Spleen (tissue), 13 donors: ENCODE measurements at places on chromosomes 12 and 14. TPM values are rescaled to one million over a fixed set of nuclear protein-coding genes. Genes with fewer than 3 reads are reported as not detected.

Gene ASIC1
- 1.1 TPM for total RNA-seq

Gene BLTP3B
- 36.3 TPM for total RNA-seq

GRCh38 chr14:101194373-101195308, 291.1 kb upstream of the RTL1 start:
- H3K27me3 ChIP-seq = no peaks in the 10 kb centered on the region
- H3K4me3 ChIP-seq = no peak overlapping the region
- H3K36me3 ChIP-seq = no peaks in the 10 kb centered on the region
- H3K27ac ChIP-seq = no peak overlapping the region
- peak; percentile 67 for DNase-seq

DNA sequence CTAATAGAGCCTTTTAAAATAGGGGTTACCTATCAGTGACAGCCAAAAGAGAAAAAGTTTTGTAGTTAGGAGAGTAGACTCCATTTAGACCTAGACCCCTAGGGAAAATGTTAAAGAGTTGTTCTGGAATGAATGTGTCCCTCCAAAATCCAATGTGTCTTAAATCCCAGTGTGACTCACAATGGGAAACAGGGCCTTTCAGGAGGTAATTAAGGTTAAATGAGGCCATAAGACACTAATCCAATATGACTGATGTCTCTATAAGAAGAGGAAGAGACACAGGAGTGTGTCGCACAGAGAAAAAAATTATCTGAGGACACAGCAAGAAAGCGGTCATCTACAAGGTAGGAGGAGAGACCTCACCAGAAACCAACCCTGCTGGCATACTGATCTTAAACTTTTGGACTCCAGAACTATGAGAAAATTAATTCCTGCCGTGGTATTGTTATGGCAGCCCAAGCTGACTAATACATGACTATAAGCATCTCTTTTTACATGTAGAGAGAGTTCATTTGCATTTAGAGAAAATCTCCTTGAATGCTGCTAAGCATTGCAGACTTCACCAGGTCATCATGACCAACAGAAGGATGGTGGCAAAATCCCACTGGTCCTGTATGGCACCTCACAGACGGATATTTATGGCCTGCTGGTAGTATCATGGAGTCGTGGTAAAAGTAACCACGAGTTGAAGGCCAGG, 259.6 kb upstream of the TMTC1 start:
- H3K4me3 ChIP-seq = no peak overlapping the region
- no peaks in the 10 kb centered on the region for H3K4me1 ChIP-seq

GRCh38 chr12:65561798-65562382, 262.4 kb upstream of the HMGA2 start:
- no peak overlapping the region for H3K27ac ChIP-seq
- H3K36me3 ChIP-seq = no peaks in the 10 kb centered on the region
- peaks cover 7% of the 10 kb centered on the region for H3K27me3 ChIP-seq
- no peak for DNase-seq
- H3K4me1 ChIP-seq = peaks cover 2% of the 10 kb centered on the region

GRCh38 chr12:18171571-18171970, 81.6 kb upstream of the RERGL start:
- H3K27ac ChIP-seq = no peak overlapping the region
- no peak overlapping the region for H3K4me3 ChIP-seq
- H3K4me1 ChIP-seq = no peaks in the 10 kb centered on the region
- no peaks in the 10 kb centered on the region for H3K27me3 ChIP-seq
